Cerebellar nuclear complex (tissue), 1 donor: ENCODE measurements at places on chromosomes 3 and 15.

DNA sequence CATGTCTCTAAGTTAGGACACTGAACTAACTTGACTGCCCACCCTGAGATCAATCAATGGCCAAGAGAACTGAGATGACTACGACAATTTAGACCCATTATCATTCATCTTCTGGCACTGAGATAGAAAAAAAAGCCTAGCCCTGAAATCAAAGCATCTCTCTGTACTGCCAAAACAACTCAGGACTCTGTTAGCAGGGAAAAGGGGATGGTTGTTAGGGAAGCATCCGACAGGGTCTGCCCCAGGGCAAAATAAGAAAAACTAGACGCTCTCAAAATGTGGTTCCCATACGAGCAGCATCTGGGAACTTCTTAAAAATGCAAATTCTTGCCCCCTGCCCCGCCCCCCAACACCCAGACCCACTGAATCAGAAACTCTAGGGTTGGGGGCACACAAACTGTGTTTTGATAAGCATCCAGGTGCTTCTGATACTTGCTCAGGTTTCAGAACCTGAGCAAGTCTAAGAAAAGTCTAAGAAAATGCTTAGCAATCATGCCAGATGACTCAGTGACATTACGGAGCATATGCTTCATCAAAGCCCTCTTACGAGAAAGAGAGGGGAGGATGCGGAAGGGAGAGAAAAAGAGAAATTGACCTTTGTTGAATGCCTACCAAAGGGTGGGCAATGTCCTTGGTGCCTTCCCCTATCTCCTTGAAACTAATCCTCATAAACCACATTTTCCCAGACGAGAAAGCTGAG is 172.8 kb upstream of the HES1 start:
- no peak for DNase-seq

DNA sequence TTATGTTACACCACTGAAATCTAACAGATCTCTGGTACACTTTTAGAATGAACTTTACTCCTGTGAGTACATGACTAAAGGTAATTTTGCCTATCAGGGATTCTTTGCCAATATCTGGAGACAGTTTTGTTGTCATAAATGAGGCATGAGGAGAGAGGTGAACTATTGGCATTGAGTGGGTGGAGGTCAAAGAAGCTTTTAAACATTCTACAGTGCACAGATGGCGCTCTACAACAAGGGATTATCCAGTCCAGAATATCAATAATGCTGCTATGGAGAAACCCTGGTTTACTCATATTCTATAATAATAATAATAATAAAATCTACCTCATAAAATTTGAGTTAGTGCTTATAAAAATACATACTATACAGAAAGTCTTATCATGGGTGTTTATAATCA is 702.3 kb downstream of the SI start:
- DNase-seq: no peak

- no peak for DNase-seq
Observed at GRCh38 chr3:191499307-191500080, 38.5 kb downstream of the PYDC2 start.

- no peak for DNase-seq
Observed at GRCh38 chr15:91625506-91625905, 228.0 kb upstream of the SLCO3A1 start.

- no peak for DNase-seq
Observed at GRCh38 chr3:136177876-136178275, 18.3 kb downstream of the MSL2 start.

DNA sequence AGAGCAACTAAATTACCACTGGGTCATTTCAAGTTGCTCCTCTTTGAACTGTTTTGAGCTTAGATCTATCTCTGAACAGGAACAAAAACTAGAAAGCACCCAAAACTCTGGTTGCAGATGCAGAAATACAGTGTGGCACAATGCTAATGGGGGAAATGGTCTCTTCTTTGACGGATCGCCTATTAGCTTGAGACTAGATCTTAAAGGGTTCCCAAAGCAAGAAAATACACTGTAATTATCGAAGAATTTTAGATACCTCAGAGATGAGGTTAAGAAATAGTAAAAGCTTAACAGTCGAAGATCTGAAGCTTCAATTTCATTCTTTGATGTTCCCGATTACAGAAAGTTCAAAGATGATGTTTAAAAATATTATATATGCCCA is 818 bp downstream of the PPP1R2 start:
- DNase-seq: no peak

- no peak for DNase-seq
Observed at GRCh38 chr3:101567528-101568317, 6.1 kb downstream of the TRMT10C start.

GRCh38 chr3:5001135-5001534 is 21.9 kb downstream of the BHLHE40 start:
- DNase-seq: no peak

- DNase-seq: no peak
Observed at GRCh38 chr3:44939581-44940036, 36.4 kb downstream of the ZDHHC3 start.

DNA sequence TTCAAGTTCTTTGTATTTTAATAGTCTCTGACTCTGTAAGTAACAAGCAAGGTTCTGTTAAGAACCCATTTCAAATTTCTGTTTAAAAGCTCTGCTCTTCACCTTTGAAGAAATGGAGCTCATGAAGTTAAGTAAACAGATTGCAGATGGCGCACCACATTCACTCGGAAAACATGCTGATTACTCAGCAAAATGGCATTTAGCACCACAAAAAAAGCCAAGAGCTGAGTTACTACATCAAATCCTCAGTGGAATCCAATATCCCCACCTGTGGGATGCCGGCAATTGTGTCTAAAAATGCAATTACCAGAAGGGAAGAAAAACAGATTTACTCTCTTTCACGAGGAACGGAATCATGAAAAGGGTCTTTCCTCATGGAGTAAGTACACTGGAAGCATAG is 758.0 kb downstream of the NTRK3 start:
- DNase-seq: no peak

DNA sequence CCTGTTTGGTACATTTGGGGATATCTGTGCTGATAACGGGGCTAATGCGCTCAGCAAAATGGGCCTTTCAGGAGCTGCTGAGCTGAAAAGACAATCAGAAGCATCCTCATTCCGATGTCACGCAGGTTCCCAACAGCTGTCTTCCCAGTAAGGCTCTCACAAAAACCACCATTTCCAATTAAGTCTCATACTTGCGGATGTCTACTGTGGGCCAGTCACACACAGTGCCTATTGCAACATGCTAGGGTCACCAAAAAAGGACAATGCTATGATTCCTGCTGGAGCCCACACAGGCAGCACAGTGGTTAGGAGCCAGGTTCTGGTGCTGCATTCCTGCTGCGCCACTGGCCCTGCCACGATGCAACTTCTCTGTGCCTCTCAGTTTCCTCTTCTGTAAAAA is 16.4 kb upstream of the LDHAL6B start:
- no peak for DNase-seq

- DNase-seq: no peak
Observed at GRCh38 chr3:173584093-173584837, 186.7 kb downstream of the NLGN1 start.

GRCh38 chr15:25712961-25713355 is 150.2 kb downstream of the ATP10A start:
- DNase-seq: no peak

- no peak for DNase-seq
Observed at GRCh38 chr15:49827311-49827710, 206.5 kb downstream of the DTWD1 start.

DNA sequence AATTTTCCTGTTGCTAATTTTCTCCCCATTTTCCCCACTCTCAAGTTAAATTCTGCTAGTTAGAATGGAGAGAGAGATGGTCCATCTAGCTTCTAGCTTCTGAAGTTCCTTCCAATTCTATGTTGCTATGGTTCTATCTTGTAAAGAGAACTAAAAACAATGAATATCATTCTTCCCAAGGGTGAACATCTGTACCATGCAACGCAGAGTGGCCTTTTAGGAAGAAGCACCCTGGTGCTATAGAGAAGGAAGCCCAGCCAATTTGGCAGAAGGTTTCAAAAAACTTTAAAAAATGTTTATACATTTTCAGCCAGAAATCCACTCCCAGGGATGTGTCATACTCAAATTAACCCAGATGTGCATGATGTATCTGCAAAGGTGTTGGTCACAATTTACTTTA is 149.1 kb downstream of the SEMA6D start:
- DNase-seq: no peak

DNA sequence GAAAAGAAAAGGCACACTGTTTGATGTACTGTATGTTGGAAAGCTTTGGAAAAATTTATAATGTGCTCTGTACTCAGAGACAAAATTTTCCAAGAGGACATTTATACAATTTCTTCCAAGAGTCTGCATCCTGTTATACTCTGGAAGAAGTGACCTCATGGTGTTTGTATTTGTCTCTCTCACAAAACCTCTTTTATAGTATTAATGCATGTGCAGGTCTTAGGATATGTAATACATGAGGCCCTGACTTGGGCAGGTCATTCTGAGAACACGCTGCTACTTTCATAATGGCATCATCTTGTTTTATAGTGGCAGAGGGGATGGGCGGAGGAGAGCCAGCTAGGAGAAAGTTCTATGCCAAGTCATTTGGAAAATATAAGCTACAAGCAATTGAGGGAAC is 72.0 kb upstream of the P3H2 start:
- no peak for DNase-seq

DNA sequence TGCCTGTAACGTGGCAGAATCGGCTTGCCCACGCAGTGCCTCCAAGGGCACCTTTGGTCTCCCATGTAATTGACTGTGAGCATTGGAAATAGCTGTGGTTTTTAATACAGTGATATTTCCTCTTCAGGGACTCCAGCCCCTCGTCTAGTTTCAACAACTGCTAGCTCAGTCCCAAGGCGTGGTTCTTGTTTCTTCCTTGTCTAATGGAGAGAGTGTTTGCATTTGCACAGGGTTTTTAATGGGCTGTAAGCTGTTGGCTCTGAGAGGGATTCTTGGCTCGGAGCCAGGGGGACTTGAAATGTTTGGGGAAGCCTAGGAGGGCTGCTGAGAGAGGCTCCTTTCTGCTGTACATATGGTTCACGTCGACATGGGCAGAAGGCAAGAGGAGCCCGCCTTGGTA is 86.2 kb downstream of the THSD4 start:
- no peak for DNase-seq

GRCh38 chr3:52693071-52693470 is 7.2 kb downstream of the GNL3 start:
- DNase-seq: no peak

DNA sequence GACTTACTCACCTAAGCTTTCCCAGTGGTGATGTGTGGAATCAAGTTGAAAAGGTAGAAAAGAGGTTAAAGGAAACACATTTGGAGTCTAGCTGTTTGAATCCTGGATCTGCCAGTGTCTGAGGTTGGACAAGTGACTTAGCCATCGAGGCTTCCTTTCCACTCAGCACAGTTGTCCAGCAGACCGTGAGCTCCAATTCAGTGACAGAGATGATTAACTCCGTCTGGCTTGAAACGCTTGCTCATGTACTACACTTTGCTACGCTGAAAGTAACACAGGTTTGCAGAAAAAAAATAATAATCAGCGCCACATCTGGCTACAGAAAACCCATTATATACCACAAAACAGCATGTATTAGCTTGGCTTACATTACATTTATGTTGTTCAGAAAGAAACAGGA is 364.9 kb upstream of the MCTP2 start:
- no peak for DNase-seq

DNA sequence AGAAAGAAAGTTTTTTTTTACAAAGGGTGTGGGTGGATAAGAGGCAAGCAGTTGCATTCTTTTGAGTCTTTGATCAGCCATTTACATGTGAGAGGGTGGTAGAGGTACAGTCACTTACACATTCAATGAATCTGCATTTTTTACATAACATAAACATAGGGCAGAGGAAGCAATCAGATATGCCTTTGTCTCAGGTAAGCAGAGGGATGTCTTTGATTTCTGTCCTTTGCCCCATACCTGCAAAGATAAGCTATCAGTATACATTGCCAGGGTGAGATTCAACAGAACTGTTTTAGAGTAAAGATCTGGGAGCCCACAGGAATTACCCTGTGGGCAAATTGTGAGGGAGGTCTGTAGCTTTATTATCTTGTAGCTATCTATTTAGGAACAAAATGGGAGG is 5.4 kb upstream of the PPP1R2 start:
- DNase-seq: no peak

DNA sequence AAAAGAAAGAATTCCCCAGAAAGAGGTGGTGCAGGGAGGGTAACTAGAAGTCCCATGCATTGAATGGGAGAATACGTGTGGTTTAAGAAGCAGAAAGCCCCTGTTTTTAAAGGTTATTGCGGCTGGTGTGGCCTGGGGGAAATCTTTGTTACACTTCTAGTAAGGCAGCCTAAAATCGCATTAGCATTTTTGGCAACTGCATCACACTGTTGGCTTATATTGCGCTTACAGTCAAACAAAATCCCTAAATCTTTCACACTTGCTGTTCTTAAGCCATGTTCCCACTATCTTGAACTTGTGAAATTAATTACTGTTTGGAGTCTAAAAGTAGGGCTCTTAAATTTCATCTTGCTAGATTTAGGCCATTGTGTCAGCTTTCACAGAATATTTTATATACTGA is 66.0 kb upstream of the GOLIM4 start:
- DNase-seq: no peak

DNA sequence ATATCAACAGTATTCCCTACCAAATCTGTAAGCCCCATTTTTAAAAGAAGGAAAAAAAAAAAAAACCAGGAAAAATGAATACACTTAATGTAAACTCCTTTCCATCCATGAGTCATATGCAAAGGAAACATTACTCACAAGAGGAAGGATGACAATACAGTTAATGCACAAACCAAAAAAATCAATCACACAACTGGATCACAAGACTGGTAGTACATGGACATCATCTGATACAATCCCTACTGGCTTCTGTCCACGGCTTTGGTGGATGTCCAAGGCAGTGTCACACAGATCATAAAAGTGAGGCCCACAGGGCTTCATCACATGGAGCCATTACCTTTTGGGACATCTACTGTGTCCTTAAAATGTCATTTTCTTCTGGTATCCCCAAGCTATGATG is 44.0 kb downstream of the SUCLG2 start:
- no peak for DNase-seq

- DNase-seq: no peak
Observed at GRCh38 chr15:35723852-35724251, 177.9 kb upstream of the DPH6 start.

GRCh38 chr3:14880447-14881106 is 61.8 kb downstream of the FGD5 start:
- no peak for DNase-seq

- DNase-seq: no peak
Observed at GRCh38 chr3:23135026-23135785, 67.9 kb upstream of the UBE2E2 start.

GRCh38 chr3:153621953-153622352 is 459.9 kb downstream of the RAP2B start:
- no peak for DNase-seq

DNA sequence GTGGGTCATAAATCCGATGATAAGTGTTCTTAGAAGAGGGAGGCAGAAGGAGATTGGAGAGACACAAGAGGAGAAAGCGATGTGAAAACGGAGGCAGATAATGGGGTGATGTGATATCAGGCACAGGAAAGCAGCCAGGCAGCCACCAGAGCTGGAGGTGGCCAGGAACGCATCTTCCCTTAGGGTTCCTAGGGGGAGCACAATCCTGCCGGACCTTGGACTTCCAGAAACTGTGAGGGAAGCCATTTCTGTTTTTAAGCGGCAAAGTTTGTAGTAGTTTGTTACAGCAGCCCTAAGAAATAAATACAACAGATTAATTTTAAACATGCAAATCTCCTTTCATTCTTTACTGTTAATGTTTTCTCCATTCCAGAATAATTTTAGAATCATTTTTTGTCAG is 259.9 kb upstream of the TMC3 start:
- DNase-seq: no peak
